ENCODE measurements at places on chromosomes 7 and 10. TPM values are rescaled to one million over a fixed set of nuclear protein-coding genes. Genes with fewer than 3 reads are reported as not detected.

NUTM2B gene
- 0.51 TPM for total RNA-seq

MALSU1 gene
- total RNA-seq, result 77.6 TPM

UBE2D1 gene
- total RNA-seq, result 12.1 TPM

FEZF1 gene
- total RNA-seq, result not detected

VGF gene
- total RNA-seq, result 0.66 TPM

JAZF1 gene
- total RNA-seq, result 4.6 TPM

CALHM1 gene
- not detected for total RNA-seq

PPP1R9A gene
- total RNA-seq, result 3.3 TPM

CYP2C19 gene
- not detected for total RNA-seq

LMTK2 gene
- total RNA-seq, result 6.9 TPM

DNA sequence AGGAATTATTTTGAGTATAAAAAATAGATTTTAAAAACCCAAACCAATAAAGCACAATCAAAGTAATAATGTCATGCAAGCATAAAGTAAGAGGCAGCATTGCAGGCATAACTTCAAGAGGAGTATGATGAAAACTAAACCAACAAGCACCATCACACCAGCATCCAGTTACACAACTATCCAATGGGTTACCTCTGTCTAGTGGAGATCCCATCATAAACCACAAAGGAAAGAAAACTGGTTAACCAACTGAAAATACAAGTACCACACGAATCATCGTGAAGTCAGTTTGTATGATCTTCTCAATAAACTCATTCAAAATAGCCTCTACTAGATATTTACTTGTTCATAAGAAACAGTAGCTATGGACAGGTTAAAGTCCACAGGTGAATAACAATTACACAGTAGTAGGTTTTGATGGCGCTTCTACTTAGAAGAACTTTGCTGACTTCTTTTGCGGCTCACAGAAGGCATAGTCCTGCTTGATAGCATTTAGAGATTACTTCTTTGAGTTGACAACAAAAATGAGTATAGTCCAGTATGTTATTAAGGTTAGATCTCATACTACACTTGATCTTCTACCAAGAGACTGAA lies 116.6 kb downstream of the MICU1 start:
- no peaks in the 10 kb centered on the region for H3K36me3 ChIP-seq
- no peaks in the 10 kb centered on the region for H3K27me3 ChIP-seq
- H3K4me3 ChIP-seq, result no peak overlapping the region
- H3K4me1 ChIP-seq, result no peaks in the 10 kb centered on the region
- no peak overlapping the region for H3K27ac ChIP-seq

DNA sequence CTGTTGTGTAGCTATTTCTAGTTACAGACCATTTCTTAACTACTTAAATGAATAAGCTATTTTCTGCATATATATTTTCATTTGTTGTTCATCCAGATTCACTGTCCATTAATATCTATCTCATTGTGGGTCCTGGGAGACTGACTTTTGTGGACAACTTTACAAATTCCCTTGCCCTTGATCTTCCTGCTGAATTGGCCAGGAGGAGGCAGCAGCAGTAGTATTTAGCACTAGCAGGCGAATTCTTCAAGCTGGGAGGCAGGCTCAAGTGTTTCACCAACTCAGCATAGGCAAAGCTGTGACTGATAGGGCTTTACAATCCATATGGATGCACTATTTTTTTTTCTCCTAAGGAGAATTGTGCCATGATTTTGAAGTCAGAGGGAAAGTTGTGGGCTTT lies 461.0 kb upstream of the NRG3 start:
- H3K4me3 ChIP-seq, result no peak overlapping the region
- H3K4me1 ChIP-seq, result no peaks in the 10 kb centered on the region
- no peak overlapping the region for H3K27ac ChIP-seq
- no peaks in the 10 kb centered on the region for H3K36me3 ChIP-seq

GRCh38 chr7:40165216-40165615 lies 30.4 kb downstream of the SUGCT start:
- H3K4me1 ChIP-seq, result no peaks in the 10 kb centered on the region
- no peak overlapping the region for H3K4me3 ChIP-seq
- H3K27me3 ChIP-seq, result no peaks in the 10 kb centered on the region
- no peaks in the 10 kb centered on the region for H3K36me3 ChIP-seq
- DNase-seq, result no peak

GRCh38 chr7:4873071-4873944 lies 10.2 kb downstream of the RADIL start:
- H3K36me3 ChIP-seq, result no peaks in the 10 kb centered on the region
- H3K4me3 ChIP-seq, result no peak overlapping the region
- H3K27ac ChIP-seq, result no peak overlapping the region
- no peaks in the 10 kb centered on the region for H3K4me1 ChIP-seq
- no peak for DNase-seq
- no peaks in the 10 kb centered on the region for H3K27me3 ChIP-seq

DNA sequence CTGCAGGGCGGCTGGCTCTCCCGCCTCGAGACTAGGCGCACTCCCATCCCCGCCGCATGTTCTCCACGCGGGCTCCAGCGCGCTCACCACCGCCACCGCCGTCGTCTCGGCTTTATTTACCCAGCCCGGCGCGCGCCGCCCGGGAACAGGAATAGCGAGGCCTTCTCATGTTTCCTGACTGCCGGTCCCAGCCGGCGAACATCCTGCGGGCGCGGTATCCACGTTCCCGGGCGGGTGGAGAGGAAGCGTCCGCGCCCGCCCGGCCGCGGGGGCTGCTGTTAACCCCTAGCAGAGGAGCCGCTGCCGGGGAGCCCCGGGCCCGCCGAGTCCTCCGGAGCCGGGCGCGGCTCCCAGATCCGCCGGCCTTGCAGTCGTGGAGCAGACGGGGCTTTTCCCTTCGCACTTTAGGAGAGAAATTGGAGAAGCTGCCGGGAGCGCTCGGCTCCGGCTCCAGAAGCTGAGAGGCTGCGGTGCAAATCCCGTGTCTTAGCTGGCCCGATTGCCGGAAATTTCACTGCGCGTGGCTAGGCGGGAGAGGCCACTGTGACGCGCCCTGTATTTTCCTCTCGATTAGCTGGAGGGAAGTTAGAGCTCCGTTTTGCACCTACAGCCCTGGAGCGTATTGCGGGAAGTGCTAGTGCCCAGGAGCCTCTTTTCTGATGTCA lies at the start of gene MKX:
MKX (minus strand) TSS at position 88 of the 665 bp plus-strand sequence. CDS start 2,404 bp downstream, outside the sequence.
- no peaks in the 10 kb centered on the region for H3K4me1 ChIP-seq
- peak; percentile 65 for DNase-seq
- no peak within 1 kb of the TSS for H3K4me3 ChIP-seq
- H3K27ac ChIP-seq, result no peak within 1 kb of the TSS

GRCh38 chr10:67302701-67303100 lies 376.9 kb downstream of the LRRTM3 start:
- no peaks in the 10 kb centered on the region for H3K27me3 ChIP-seq
- DNase-seq, result no peak
- no peaks in the 10 kb centered on the region for H3K36me3 ChIP-seq
- H3K27ac ChIP-seq, result no peak overlapping the region
- no peaks in the 10 kb centered on the region for H3K4me1 ChIP-seq
- no peak overlapping the region for H3K4me3 ChIP-seq

- H3K4me3 ChIP-seq, result peak overlapping the region; percentile 84
- no peaks in the 10 kb centered on the region for H3K4me1 ChIP-seq
- no peaks in the 10 kb centered on the region for H3K36me3 ChIP-seq
- peak; percentile 68 for DNase-seq
Measured at GRCh38 chr7:22082886-22083703, 137.4 kb upstream of the CDCA7L start.

GRCh38 chr10:89030791-89031190 lies 40.2 kb downstream of the FAS start:
- no peak for DNase-seq
- no peaks in the 10 kb centered on the region for H3K36me3 ChIP-seq
- no peak overlapping the region for H3K27ac ChIP-seq
- no peak overlapping the region for H3K4me3 ChIP-seq
- H3K4me1 ChIP-seq, result peaks cover 11% of the 10 kb centered on the region
- H3K27me3 ChIP-seq, result no peaks in the 10 kb centered on the region

DNA sequence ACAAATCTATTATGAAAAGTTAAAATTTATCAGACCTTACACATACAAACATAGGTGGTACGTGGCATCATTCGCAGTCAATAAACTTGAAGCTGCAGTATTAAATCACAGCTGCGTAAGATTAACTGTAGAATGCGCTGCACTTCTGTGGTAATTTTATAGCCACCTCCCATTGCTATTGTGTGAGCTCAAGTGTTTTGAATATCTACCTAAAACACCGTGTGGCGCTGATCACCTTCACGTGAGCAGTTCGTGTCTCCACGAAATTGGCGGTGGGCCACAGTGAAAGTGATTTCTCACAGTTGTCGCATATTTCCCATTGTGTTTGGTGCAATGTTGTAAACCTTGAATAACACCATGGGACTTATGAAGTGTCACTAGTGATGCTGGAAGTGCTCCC lies 102.8 kb downstream of the PLPP4 start:
- DNase-seq, result no peak
- H3K36me3 ChIP-seq, result no peaks in the 10 kb centered on the region
- no peak overlapping the region for H3K4me3 ChIP-seq
- no peaks in the 10 kb centered on the region for H3K4me1 ChIP-seq
- H3K27ac ChIP-seq, result no peak overlapping the region

DNA sequence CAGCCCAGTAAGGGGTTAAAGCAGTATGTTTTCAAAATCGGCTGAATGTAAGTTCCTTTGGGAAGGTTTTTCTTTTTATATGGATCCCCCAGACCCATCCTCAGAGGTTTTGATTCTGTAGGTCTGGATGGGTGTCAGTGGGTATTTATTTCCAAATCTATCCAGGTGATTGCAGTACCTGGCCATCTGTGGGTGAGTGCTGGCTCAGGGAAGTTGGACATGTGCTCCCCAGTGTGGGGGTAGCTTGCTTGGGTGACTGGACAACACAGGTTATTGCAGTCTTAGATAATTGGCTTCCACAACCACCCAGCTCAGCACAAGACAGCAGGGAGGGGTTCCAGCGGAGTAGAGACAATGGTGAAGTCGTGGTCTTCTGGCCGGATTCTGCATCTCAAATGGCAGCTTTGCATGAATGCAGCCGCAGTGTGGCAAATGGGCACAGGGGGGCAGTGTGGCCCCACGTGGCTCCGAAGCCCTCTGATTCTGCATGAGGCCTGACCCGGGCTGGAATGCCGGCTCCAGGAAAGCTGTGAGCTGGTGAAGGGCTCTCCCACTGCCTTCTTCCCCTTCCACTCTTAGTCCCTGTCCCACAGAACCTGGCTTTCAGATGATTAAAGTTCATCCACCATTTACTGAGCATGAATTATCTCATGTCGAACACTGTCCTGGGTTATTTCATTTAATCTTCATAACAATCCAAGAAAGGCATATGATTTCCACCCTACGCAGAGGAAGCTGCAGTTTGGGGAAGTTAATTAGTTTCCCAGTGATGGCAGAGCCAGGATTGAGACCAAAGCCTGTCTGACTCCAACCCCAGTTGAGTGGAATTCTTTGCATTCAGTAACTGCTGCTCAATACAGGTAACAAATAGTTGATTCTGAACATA lies 64.5 kb upstream of the SYPL1 start:
- peak; percentile 60 for DNase-seq
- no peaks in the 10 kb centered on the region for H3K36me3 ChIP-seq
- peaks cover 3% of the 10 kb centered on the region for H3K4me1 ChIP-seq
- H3K4me3 ChIP-seq, result no peak overlapping the region

DNA sequence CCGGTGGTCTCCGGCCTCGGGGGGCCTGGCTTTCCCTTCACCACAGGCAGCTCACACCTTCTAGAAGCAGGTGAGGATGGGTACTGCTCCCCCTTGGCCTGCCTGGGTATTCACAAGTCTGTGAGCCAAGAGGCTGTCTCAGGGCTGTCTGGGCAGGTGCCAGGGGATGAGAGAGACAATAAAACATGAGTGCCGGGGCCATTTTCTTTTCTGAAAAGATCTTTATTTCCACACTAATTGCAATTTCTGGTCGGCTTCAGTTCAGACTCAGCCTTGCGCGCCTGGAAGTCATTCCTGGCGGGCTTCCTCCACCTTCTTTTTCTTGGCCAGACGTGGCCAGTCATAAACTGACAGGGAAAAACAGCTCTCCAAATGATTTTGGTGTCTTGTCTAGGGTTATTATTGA lies 171.2 kb downstream of the ARHGAP12 start:
- no peak for DNase-seq
- no peak overlapping the region for H3K27ac ChIP-seq
- no peaks in the 10 kb centered on the region for H3K27me3 ChIP-seq

DNA sequence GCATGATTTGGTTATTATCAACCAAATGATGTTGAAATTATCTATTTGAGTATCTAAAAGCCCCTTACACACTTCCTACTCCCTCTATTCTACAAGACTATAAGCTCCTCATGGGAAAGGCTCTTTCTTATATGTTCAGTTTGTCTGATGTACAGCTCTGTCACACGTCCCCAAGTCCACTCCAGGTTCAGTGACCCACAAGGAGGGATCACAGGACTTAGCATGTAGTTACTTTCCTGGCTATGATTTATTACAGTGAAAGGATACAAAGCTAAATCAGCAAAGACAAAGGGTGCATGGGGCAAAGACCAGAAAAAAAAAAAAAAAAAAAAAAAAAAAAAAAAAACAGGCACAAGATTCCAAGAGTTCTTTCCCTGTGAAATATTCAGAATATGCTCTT lies 125.6 kb upstream of the TMEM106B start:
- no peaks in the 10 kb centered on the region for H3K4me1 ChIP-seq
- no peak for DNase-seq
- H3K27ac ChIP-seq, result no peak overlapping the region
- no peak overlapping the region for H3K4me3 ChIP-seq
- H3K27me3 ChIP-seq, result no peaks in the 10 kb centered on the region

- no peaks in the 10 kb centered on the region for H3K4me1 ChIP-seq
- DNase-seq, result no peak
- no peaks in the 10 kb centered on the region for H3K36me3 ChIP-seq
- H3K27ac ChIP-seq, result no peak overlapping the region
- no peak overlapping the region for H3K4me3 ChIP-seq
Measured at GRCh38 chr10:83991986-83992753, 147.1 kb upstream of the GHITM start.

DNA sequence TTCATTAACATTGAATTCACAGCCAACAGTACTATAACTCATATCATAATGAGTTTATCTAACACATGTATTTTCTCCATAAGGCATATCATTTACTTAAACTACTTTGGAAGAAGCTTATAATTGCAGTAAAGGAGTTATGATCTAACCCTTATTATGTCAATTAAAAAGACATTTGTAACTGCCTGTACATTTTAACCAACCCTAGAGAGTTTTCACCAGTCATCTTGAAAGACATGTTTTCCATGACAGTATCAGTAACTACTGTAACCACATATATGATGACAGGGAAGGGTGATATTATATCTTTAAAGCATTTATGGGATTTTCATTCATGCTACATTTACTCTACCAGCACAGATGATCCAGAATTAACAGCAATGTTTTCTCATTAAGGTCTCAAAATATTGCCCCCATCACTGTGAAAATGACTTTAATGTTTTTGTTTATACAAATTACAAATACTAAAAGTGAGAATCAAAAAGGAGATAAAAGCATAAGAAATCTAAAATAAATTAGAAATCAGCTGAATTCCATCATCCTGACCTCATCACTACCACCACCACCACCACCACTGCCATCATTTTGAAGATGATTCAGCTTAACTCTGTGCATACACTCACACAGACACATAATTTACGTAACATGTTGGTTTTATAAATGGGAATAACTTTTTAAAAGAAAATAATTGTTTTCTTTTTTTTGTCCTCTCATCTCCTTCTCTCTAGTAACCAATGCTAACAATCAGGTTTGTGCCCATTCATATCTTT lies 53.6 kb downstream of the MKLN1 start:
- no peaks in the 10 kb centered on the region for H3K27me3 ChIP-seq
- peak; percentile 75 for DNase-seq
- H3K4me1 ChIP-seq, result peaks cover 7% of the 10 kb centered on the region
- H3K4me3 ChIP-seq, result no peak overlapping the region
- no peaks in the 10 kb centered on the region for H3K36me3 ChIP-seq
- peak overlapping the region; percentile 39 for H3K27ac ChIP-seq

All from fibroblast of lung (primary cell).